ENCODE measurements at places on chromosomes 5 and 9.

- DNase-seq: no peak
Measured at GRCh38 chr5:1057485-1058082, 49.0 kb downstream of the NKD2 start.

- no peak for DNase-seq
Measured at GRCh38 chr9:121071756-121072421, 2.9 kb upstream of the CNTRL start.

GRCh38 chr5:174315471-174315870 is 270.0 kb downstream of the NSG2 start:
- DNase-seq: no peak

DNA sequence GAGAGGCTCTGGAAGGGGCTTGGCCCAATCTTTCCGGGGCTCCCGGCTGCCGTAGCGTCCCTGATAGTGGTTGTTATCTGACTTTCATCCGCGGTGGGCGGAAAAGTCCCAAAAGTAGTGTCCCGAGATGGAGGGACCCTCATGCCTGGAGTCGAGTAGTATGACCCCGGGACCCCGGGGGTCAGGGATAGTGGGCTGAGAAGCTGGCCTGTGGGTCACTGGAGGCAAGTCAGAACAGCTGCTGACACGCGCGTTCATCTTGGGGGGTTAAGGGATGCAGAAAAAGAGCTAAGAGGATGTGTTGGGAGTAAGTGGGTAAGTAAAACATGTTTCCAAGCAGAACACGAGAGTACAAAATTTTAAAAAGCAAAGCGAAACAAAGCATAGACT is 123.4 kb downstream of the TMEM161B start:
- DNase-seq: peak; percentile 4

DNA sequence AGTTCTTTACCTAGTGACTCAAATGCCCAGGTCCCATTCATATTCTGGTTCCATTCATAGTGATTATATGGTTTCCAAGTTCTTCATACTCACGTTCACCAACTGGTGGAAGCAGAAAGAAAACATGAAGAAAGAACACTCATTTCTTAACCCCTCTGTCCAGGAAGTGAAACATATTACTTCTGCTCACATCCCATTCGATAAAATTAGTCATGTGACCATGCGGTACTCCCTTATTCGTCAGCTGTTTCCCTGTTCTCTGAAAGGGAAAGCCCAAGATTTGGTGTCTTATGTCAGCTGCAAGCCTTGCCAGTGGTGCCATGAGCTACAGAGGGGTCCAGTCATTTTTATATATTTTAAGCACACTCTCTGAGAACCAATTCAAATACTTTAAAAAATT is 387.0 kb upstream of the DMAC1 start:
- DNase-seq: no peak

Measured in endothelial cell (in vitro differentiated cells).